ENCODE measurements at places on chromosomes 5 and 9.
A peak's percentile ranks its signal among the peaks of the same experiment; 100 is the strongest.

GRCh38 chr5:128262911-128263310 lies 179.3 kb downstream of the SLC12A2 start:
- DNase-seq: no peak

GRCh38 chr9:120791161-120791560 lies 2.1 kb downstream of the FBXW2 start:
- no peak for DNase-seq

DNA sequence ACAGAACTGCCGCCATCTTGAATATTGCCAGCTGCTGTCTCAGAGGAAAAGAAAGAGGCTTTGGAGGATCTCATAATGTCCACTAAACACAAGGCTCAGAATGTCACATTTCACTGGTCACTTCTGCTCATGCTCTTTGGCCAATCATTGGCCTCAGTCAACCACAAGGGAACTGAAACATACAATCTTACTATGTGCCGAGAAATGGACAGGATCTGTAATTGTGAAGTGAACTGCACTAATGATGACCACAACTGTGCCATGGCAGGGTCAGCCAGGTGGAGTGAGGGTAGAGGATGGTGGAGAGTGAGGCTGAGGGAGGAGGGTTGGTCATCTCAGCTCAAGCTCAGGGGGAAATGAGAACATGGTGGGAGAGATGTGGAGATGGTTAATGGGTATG lies 32.8 kb downstream of the GDNF start:
- DNase-seq: no peak

GRCh38 chr9:72042928-72043327 lies 17.5 kb downstream of the C9orf57 start:
- no peak for DNase-seq

- no peak for DNase-seq
Measured at GRCh38 chr9:132983491-132984201, 5.2 kb downstream of the GFI1B start.

GRCh38 chr9:124617477-124618141 lies 110.4 kb upstream of the NR5A1 start:
- DNase-seq: peak; percentile 59

DNA sequence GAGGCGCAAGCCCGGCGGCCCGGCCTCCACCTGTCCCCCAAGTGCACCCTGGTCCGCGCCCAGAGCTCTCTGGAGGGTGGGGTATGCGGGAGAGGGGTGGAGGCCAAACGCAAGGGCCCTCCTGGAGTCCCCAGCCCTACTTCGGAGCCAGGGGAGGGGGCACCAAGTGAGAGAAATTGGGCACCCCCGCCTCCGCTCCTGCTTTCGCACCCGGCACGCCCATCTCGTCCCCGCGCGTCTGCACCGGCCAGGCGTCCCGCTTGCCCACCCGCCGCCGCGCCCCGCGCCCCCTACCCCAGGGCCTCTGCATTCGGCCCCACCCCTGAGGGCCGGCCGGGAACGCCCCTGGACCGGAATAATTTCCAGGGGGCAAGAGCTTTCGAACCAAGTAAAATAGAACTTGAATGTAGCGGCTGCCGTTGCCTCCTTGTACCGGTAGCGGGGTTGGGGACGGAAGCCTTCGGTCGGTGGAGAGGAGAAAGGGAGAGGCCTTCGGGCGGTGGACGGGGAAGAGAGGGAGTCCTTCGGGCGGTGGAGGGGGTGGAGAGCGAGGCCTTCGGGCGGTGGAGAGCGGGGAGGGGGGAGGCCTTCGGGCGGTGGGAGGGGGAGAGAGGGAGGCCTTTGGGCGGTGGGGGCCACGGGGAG lies 694 bp upstream of the PHPT1 start:
- no peak for DNase-seq

- no peak for DNase-seq
Measured at GRCh38 chr5:82351754-82352145, 73.6 kb upstream of the RPS23 start.
